ENCODE measurements at places on chromosomes 16 and 17.

DNA sequence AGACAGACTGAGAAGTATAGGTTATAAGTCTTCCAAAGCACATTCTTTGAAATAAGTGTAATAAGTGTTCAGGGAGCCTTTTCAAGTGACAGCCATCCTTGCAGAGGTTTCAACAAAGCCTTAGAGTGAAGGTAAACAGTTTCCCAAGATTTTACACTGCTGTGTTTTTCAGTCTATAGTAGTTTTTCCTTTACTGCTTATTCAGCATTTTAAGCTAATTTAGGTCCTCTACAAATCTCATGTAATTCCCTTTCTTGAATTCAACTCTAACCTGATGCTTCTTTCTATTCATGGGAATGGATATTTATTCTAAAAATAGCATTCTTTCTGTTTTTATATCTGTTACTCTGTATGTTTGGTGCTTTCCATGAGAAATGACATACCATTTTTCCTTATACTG lies 211.3 kb downstream of the PHKB start:
- DNase-seq = no peak

DNA sequence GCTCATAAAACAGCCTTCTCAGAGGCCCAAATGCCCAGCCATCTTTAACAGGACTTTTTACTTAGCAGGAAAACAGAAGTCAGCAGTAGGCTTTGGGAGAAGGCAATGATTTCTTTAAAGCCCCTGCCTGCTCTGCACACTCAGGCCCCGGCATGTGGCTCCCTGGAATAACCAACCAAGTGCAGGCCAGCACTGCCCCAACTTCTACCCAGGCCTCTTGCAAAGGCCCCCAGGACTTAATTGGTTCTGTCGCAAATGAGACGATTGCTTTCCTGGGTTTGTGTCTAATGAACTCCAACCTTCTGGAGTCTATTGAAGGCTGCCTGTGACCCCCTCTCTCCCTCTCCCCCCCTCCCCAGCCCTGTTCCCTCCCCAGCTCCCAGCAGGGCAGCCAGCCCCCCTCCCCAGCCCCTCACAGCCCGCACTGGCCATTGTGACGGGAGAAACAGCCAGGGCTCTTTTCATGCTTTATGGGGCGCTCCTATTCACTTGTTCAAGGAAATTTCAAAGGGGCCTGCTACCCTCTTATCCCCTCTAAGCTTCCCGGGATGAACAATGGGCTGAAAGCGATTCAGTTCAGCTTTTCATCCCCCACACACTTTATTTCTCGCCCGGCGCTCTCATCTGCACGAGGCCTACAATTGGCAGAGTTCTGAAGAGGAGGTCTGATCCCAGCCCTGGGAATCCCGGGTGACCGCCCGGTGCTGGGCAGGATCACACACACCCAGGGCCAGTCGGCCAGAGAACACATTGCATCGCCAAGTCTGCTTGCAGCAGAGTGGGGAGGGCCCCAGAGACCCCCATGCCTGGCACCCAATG lies 15.5 kb downstream of the AXIN2 start:
- DNase-seq = peak; percentile 40

DNA sequence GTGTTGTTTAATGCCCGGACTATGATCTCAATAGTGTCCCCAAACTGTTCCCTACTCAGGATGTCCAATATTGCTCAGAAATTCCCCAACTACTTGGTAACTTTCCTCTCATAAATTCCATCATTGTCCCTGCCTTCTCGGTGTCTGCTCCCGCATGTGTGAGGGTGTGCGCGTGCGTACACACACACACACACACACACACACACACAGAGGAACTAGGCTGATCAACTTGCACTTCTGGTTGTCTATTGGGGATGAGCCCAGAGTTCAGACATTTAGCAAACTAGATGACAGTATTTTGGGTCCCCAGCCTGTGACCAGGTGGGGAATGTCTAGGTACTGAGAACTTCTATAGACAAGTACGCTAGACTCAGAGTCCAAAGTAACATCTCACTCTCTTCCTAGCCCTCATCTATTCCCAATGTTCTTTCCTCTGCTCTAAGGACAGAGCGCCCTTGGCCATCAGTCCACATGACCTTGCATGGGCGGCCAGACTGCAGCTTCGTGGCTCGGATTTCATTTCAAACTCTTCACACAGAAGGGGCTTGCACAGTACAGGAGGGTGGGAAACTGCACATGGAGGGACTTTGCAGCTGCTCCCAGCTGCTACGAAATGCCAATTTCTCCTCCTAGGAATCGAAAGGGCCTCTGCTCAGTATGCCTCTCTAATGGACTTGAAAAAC lies 5.3 kb downstream of the HS3ST3A1 start:
- no peak for DNase-seq

GRCh38 chr17:63426917-63427308 lies 19.2 kb downstream of the CYB561 start:
- no peak for DNase-seq

DNA sequence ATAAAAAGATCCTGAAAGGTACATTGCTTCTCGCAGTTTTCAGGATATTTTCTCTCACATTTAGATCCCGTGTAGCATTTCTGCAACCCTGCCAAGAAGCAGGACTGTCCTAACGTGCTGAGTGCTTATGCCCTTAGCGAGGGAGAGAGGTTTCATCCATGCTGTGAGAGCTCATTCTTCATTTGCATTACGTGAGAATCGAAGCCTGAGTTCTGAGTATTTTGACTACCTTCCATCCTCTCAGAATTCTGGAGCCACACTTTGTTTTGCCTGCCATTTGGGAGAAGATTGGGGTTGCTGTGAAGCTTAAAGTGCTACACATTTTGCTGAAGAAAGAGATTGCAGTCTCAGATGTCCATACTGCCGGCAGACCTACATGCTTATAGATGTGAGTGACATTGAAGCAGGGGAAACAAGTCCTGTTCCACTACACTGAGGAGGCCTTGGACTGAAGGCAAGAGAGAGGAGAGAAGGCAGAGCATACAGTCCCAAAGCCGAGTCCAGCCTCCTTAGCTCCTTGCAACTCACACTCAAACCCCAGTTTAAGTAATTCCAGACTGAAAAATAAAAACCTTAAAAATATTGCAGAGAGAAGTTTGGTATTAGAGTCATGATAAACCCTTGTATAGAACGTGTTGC lies 183.0 kb downstream of the PRKCA start:
- DNase-seq = no peak

DNA sequence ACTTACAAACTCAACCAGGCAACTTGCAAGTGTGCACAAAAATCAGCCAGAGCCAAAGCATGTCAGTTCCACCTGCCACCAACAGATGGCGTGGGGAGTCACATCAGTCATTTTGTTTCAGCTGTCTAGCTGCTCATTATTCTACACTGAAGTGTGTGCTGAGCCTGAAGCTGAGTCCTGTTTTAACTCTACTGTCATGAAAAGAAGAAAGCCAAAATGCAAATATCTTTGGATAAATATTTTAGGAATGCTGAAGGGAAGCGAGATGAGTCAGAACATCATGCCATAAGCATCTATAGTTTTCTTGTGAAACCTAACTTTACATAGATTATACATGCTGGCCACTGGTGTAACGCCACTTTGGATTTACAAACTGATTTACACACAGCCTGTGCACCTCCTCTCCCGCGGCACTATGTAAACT lies 172.6 kb downstream of the CDK5R1 start:
- peak; percentile 33 for DNase-seq

DNA sequence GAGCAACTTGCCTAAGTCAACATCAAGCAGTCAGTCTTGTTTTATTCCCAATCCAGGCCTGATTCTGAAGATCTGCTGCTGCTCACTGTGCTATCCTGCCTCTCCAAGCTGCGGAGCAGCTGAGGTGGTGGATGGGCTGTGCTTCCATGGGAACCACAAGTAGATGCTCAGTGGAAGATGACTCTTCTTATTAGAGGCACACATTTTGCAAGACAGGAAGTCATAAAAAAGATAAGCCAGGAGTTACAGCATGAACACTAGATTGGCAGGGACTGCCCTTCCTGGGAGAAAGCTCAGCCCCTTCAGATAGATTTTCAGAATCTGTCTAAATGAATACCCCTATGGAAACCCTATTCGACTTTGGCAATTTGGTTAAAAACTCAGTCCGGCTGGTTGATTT lies 143.1 kb downstream of the SHISA6 start:
- no peak for DNase-seq

GRCh38 chr17:14016858-14017257 lies 52.4 kb upstream of the COX10 start:
- no peak for DNase-seq

DNA sequence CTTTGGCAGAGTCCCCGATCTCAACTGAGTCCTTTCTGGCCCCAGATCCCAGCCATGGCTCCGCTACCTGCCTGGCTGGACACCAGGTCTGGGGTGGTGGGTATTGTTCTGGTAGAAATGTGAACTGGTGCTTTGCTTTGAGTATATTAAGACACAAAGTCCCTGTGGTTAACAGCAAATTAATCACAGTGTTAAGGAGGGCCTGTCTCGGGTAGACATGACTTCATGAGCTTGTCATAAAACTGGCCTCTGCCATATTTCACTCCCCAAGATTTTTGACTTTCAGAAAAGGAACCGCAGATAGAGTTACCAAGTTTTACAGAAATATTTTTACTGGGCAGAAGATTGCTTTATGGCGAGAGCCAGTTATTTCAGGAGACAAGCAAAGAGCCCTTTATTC lies 19.5 kb downstream of the NKD1 start:
- no peak for DNase-seq

- no peak for DNase-seq
These were observed 22.3 kb downstream of the ACTG1 start for GRCh38 chr17:81489998-81490992.
